ENCODE measurements at places on chromosomes 3 and 15.

DNA sequence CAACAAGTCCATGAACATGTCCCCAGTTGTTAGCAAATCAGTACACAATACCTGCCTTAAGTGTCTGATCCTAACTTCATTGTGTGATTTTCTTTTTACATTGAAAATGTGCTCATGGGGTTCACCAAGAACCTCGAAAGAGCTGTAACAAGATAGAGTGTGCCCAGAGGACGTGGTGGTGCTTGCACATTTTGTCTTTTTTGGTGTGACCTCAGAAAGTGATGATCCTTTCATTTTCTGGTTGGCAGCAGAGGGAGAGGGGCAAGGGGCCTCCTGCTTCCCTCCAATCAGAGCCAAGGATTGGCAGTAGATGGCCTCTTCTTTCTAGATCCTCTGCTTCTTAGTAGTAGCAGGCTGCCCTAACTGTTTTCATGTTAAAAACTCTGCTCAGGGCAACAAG is 176.4 kb downstream of the OPA1 start:
- no peak for DNase-seq

GRCh38 chr3:172087198-172087597 is 47.8 kb downstream of the FNDC3B start:
- no peak for DNase-seq

GRCh38 chr3:134350861-134351311 is 23.4 kb downstream of the AMOTL2 start:
- DNase-seq, result no peak

DNA sequence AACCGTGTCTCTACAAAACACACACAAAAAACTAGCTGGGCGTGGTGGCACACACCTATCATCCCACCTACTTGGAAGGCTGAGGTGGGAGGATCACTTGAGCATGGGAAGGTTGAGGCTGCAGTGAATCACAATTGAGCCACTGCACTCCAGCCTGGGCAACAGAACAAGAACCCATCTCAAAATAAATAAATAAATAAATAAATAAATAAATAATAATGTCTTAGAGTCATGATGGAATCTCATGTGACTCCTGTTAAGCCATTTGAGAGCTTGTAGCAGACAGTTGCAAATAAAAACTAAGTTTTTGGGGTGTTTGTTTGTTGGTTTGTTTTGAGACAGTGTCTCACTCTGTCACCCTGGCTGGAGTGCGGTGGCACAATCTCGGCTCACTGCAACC is 33.2 kb downstream of the SLC12A1 start:
- DNase-seq, result no peak

- DNase-seq, result no peak
Observed at GRCh38 chr15:85008474-85009260, 27.0 kb downstream of the PDE8A start.

GRCh38 chr3:134338516-134339261 is 35.6 kb downstream of the AMOTL2 start:
- no peak for DNase-seq

- DNase-seq, result peak; percentile 15
Observed at GRCh38 chr3:65181391-65181871, 493.6 kb upstream of the ADAMTS9 start.

- peak; percentile 38 for DNase-seq
Observed at GRCh38 chr3:55746808-55747413, 259.8 kb upstream of the WNT5A start.

GRCh38 chr3:25604107-25604805 is 60.5 kb downstream of the TOP2B start:
- peak; percentile 81 for DNase-seq

DNA sequence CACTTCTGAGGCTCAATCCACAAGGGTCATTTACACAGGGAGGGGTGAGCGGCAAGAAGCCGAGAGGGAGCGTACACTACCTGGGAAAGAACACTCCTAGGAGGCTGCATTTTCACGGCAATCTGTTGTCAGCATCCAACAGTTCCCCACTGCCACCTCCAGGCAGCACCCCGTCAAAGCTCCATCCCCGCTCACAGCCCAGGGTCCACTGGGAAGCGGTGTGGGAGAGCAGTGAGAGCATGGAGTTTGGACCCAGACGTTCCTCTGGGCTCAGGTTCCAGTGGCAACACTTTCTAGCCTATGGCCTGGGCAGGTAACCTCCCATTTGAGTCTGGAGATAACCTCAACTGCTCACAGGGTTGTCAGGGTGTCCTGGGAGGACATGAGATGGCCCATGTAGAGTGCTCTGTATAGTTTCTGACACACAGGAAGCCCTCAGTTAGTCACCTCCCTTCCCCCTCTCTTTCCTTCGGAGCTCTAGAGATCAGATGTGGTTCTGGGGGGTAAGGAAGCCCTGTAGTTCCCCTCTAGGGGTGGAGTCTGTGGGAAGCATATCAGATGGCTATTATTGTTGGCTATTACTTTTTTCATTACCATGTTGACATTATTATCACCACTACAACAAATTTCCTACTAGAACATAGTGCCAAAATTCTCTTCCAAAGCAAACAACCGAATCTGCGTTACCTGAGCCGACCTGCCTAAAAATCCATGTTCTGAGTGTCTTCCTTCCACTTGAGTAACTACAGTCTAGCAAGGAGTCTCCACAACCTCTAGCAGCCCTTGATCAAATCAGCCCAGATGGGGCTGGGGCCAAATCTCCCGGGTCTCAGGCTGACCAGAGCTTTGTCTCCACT is 29.1 kb downstream of the RUVBL1 start:
- no peak for DNase-seq

DNA sequence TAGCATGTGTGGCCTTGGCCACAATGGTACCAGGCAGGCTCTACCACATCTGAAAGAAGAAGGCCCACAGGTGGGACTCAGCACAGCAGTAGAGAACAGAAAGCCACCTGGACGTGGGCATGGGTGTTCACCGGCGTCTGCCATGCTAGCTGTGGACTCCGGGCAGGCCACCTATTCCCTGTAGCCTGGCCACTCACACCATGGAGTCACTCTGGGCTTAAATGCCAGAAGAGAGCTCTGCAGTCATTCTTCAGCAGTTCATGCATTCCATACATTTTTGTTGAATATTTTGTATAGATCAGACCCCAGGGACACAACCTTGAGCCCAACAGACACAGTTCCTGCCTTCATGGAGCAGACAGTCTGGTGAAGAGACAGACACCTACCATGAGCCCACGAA is 138.6 kb downstream of the SRGAP3 start:
- peak; percentile 39 for DNase-seq

DNA sequence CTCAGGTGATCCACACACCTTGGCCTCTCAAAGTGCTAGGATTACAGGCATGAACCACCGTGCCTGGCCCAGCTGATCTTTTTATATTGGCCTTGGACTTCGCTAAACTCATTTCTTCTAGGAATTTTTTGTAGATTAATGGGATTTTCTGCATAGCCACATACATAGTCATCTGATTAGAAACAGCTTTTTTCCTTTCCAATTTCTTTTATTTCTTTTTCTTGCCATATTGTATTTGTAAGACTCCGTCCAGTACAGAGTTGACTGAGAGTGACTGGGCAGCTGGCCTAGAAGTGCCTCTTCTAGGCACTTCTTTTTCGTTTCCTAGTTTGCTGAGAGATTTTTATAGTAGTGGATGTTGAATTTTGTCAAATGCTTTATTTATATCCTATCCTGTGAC is 37.4 kb downstream of the ARIH1 start:
- DNase-seq, result peak; percentile 38

GRCh38 chr3:64575211-64575844 is 112.5 kb downstream of the ADAMTS9 start:
- DNase-seq, result no peak

DNA sequence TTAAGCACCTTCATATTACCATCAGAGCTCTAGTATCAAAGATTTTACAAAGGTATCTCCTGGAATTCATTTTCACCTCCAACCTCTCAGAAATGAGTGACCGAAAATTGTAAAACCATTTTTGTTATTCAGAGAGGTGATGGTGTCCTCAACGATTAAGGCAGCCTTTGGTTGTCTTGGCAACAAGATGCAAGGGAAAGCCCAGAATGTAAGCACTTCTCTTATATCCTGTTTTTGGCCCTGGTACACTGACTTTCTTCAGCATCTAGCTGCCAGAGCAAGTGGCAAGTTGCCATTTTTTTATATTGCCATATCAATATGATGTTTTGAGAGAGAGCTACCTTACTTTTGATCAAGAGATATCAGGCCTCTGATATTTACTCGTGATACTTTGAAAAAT is 384.9 kb upstream of the NECTIN3 start:
- no peak for DNase-seq

GRCh38 chr3:186540835-186541226 is 3.3 kb downstream of the CRYGS start:
- DNase-seq, result no peak

DNA sequence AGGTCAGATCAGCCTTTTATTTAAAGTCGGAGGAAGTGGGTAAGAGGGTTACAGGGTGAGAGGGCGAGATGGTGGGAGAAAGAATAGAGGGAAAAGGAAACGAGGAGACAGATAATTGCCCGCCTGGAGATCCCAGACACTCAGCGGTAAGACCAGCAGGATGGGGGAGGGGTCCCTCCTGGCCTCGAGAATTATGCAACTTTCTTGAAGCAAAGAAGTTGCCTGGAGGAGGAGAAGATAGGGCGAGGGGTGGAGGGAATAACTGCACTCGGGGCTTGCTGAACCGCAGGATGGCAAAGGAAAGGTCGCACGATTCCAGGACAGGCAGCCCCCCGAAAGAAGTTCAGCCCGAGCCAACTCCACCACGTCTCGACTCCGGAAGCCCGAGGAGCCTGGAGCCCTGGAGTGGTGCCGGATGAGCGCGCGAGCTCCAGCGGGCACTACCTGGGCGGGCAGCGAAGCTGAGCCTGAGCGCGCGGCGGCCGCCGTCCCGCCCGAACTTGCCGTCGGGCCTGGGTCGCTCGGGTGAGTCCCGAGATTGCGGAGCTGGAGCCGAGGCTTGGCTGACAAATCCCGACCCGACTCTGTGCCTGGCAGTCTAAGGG is 402 bp downstream of the WWTR1 start:
- peak; percentile 65 for DNase-seq

DNA sequence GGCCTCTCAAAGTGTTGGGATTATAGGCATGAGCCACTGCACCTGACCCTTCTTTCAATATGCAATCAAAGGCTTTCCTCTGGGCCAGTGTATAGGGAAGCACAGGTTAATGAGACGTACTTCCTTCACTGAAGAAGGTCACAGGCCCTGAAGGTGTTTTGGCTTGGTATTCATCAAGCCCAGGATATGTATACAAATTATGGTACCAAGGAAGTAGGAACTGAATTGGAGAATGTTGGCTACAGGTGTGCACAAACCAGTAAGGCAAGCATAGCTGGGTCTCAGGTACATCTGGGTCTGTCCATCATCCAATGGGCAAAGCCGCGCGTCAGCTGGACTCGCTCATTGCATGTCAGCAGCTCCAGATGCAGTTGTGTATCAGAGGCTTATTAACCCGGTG is 237.9 kb downstream of the ADAMTS17 start:
- DNase-seq, result no peak

GRCh38 chr3:168653255-168653654 is 557.5 kb upstream of the GOLIM4 start:
- DNase-seq, result no peak

GRCh38 chr3:23389686-23390085 is 186.6 kb downstream of the UBE2E2 start:
- DNase-seq, result no peak

- no peak for DNase-seq
Observed at GRCh38 chr3:111857474-111857873, 1.6 kb upstream of the PHLDB2 start.
